ENCODE measurements at places on chromosomes 2 and 18. TPM values are rescaled to one million over a fixed set of nuclear protein-coding genes. Genes with fewer than 3 reads are reported as not detected.

The C18orf54 gene
- total RNA-seq = 0.88 TPM

DNA sequence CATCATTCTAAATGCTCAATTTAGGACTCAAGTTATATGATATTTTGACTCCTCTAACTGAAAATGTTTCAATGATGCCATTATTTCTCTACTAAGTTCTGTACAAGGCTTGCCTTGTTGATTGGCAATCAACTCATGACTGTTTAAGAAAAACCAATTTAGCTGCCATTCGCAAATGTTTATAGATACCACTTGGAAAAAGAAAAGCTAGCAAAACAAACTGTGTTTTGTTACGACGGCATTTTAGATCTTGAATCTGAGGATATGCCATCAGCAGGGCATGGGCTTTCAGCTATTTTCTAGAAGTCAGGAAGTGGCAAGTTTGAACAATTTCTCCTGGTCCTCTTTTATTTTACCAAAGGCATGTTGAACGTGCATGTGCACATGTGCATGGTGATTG, 65.3 kb downstream of the MREG start:
- no peak overlapping the region for H3K4me3 ChIP-seq
- no peaks in the 10 kb centered on the region for H3K4me1 ChIP-seq
- no peaks in the 10 kb centered on the region for H3K27me3 ChIP-seq
- peaks cover 6% of the 10 kb centered on the region for H3K36me3 ChIP-seq
- no peak overlapping the region for H3K27ac ChIP-seq
- DNase-seq = no peak

DNA sequence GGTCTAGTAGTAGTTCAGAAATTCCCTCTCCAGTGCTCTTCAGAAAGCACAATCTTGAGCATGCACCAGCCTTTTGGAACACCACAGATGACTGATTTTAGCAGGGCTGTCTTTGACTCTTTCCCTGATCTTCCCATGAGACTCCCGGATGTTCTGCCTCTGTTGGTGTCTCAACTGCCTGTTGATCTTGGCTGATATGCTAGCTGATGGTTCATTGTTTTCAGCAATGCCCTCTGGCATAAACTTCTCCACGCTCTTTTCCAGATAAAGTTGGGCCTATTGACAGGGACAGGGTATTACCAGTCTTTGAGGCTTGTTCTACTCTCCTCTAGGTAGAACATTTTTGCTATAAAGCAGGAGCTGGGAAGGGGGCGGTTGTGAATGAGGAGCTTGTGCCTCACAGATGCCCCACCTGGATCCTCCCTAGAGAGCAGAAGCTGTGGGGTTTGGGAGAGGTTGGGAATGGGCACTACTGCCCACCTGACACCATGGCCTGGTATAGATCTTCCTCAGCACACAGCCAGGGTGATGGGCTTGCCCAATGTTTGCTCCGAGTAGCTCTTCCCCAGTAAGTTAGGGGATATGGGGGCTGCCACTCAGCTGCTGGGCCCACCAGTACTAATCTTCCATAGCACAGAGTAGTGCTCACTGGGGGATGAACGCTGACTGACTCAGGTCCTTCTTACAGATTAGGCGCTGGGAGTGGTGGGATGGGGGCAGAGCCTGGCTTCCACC, 111.3 kb downstream of the PTGR3 start:
- H3K4me3 ChIP-seq = no peak overlapping the region
- H3K4me1 ChIP-seq = no peaks in the 10 kb centered on the region
- no peaks in the 10 kb centered on the region for H3K27me3 ChIP-seq
- no peak for DNase-seq
- no peaks in the 10 kb centered on the region for H3K36me3 ChIP-seq
- H3K27ac ChIP-seq = no peak overlapping the region

DNA sequence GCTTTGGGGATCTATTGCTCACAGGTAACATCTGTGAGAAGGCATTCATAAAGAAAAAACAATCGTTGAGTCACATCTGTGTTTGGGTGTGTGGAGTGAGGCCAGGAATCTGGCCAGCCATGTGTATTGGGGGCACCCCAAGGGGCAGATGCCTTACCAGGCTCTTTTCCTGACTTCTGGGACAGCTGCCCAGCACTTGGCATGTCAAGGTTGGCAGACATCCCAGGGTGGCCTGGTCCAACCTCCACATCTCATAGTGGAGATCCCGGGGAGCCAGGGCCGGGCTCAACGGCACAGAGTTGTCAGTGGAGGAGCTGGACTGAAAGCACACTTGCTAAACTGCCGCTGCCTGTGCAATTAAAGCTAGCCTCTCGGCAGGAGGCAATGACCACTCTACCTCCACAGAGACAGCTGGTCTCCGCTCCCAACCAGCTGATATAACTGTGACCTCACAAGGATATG, 75.3 kb upstream of the MGAT4A start:
- no peaks in the 10 kb centered on the region for H3K36me3 ChIP-seq
- H3K4me3 ChIP-seq = no peak overlapping the region
- H3K4me1 ChIP-seq = peaks cover 26% of the 10 kb centered on the region
- peak; percentile 83 for DNase-seq

Data from heart right ventricle (tissue), 16 donors.